ENCODE measurements at places on chromosomes 12 and 14. TPM values are rescaled to one million over a fixed set of nuclear protein-coding genes. Genes with fewer than 3 reads are reported as not detected.

The CCNB1IP1 gene
- 131 TPM for polyA plus RNA-seq

The CBLN3 gene
- 3.3 TPM for polyA plus RNA-seq

The ABCC9 gene
- 1.2 TPM for polyA plus RNA-seq

The PRR13 gene
- 109 TPM for polyA plus RNA-seq

The CLEC1A gene
- 1.5 TPM for polyA plus RNA-seq

The NRIP2 gene
- 8.9 TPM for polyA plus RNA-seq

- DNase-seq: no peak
Observed at GRCh38 chr14:57244106-57244505, 24.6 kb downstream of the EXOC5 start.

DNA sequence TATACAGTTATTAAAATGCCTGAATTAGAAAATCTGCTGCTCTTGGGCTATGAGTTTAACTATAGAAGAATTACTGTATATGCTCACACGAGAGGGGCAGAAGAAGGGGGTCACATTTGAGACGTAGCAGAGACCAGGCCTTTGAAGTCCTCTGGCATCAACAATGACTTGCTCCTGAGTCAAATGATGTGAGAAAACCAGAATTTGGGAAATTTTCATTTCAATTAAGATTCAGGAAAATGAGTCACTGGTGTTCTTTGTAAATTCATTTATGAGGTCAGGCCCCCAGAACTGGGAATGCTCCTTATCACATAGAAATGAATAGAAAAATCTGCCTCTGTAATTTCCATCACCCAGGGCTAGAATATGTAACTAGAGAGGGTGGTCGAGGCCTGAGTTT lies 92.9 kb downstream of the APAF1 start:
- DNase-seq: no peak

DNA sequence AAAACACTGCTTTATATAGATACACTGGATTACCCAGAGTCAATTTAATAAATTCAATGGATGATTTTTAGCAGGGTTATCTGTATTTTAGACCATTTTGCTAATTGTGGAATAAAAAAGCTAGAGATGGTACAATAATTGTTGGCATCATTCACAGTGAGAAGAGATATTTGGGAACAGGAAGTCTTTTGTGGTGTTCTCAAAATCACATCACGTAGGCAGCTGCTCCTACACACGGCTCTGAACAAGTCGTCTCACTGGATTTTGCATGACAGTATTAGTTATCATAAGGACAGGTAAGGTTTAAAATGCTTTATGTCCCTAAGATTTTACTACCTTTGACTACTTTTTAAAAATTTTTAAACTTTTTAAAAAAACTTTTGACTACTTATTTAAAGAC lies 52.0 kb downstream of the PAPLN start:
- no peak for DNase-seq

GRCh38 chr12:65113621-65114035 lies 7.5 kb downstream of the WIF1 start:
- no peak for DNase-seq

- no peak for DNase-seq
Observed at GRCh38 chr12:116673681-116674111, 64.2 kb downstream of the SPRING1 start.

GRCh38 chr12:8544295-8544694 lies 3.6 kb upstream of the CLEC4E start:
- peak; percentile 91 for DNase-seq

DNA sequence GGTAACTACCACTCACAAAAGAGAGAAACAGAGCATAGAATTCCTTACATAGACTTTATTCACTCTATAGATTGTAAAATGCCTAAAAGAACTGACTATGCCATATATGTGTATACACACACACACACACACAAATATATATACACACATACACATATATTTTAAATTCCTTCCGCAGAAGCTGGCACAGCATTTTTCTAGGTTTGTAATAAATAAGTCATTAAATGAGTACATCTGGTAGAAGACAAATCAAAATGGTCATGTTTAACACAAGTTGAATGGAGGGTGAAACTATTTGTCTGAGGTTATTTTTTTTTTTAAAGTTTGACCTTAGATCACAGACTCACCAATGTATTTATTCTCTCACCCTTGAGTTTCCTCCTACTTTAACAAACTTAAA lies 58.2 kb downstream of the CCER1 start:
- DNase-seq: no peak

Measured in brain (organoid and tissue), 16 donors.